EH (cell line): ENCODE measurements at places on chromosomes 1 and 21.
A peak's percentile ranks its signal among the peaks of the same experiment; 100 is the strongest.

- DNase-seq = peak; percentile 44
Measured at GRCh38 chr1:162632698-162633080, 425 bp downstream of the DDR2 start.

GRCh38 chr21:38322311-38322950, 65.6 kb downstream of the KCNJ15 start:
- DNase-seq = peak; percentile 44

- DNase-seq = no peak
Measured at GRCh38 chr21:39601187-39601928, 11.4 kb upstream of the B3GALT5 start.

DNA sequence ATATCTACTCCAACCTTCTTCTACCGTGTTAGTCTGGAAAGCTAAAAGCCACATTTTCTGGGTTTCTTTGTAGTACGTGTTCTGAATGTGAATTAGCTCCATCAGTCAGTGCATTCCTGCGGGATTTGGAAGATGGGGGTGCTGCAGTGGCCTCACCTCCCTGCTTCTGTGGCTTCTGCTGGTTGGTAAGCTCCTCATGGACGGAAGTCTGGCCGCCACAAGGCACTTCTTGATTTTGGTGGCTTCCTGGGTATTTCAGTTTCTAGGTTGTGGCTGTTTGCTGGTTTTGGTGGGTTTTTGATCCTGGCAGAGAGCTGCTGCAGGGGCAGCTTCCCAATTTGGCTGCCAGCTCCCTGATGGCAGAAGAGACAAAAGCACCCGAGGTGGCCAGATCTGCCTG, 20.9 kb upstream of the TACSTD2 start:
- DNase-seq = no peak

DNA sequence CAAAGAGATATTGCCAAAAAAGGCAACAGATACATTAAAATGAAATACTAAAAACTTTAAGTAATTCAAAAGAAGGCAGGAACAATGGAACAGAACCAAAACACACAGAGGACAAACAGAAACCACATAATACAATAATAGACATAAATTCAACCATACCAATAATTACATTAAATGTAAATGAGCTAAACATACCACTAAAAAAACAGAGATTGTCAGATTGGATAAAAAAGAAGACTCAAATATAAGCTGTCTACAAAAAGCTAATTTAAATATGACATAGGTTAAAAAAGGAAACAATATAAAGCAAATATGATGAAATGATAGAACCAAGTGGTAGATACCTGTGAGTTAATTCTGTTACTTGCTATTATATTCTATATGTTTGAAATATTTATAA, 44.1 kb upstream of the ATP5PO start:
- DNase-seq = no peak

GRCh38 chr1:54768093-54768492, 3.8 kb upstream of the PARS2 start:
- DNase-seq = peak; percentile 13

DNA sequence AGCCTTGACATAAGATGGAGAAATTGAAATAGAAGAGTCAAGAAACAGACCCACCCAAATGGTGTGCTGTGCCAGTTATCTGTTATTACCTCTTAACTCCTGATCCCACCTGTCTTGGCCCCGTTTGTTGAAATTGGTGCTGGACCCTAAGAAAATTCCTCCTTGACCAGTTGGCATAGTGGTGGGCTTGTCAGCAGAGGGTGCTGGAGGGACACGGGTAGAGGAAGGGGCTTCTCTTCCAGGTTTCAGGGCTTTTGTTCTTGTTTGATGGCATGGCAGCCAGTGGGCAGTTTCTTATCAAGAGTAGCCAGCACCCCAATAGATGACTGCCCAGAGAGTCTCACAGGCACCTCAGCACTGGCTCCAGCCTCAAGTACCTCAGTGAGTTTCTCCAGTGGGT, 51.6 kb downstream of the PCBP3 start:
- no peak for DNase-seq

DNA sequence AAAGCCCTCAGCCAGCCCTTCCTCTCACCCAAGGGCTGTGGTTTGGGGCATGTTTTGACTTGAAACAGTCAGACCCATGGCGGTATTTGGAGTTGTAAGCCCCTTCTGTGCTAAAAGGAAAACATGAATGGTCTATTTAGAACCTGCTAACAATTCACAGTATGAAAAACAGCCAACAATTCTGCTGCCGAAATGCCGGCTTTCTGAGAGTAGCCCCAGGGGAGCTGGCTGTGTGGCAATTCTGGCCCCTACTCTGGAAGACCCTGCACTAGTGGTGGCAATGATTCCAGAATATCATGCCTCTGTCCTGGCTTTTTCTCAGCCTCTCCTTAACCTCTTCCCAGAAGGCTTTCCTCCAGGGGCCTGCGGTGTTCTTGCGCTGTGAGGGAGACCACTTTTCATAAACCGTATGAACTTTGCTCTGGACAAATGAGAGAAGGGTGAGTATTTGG, 118.7 kb downstream of the EDEM3 start:
- no peak for DNase-seq

- peak; percentile 25 for DNase-seq
Measured at GRCh38 chr1:91523482-91523881, 22.8 kb downstream of the CDC7 start.

GRCh38 chr1:62832276-62832675, 48.3 kb downstream of the ATG4C start:
- no peak for DNase-seq

GRCh38 chr1:229896306-229896705, 170.7 kb upstream of the GALNT2 start:
- DNase-seq = no peak

GRCh38 chr1:158354255-158354654, 561 bp downstream of the CD1E start:
- no peak for DNase-seq

DNA sequence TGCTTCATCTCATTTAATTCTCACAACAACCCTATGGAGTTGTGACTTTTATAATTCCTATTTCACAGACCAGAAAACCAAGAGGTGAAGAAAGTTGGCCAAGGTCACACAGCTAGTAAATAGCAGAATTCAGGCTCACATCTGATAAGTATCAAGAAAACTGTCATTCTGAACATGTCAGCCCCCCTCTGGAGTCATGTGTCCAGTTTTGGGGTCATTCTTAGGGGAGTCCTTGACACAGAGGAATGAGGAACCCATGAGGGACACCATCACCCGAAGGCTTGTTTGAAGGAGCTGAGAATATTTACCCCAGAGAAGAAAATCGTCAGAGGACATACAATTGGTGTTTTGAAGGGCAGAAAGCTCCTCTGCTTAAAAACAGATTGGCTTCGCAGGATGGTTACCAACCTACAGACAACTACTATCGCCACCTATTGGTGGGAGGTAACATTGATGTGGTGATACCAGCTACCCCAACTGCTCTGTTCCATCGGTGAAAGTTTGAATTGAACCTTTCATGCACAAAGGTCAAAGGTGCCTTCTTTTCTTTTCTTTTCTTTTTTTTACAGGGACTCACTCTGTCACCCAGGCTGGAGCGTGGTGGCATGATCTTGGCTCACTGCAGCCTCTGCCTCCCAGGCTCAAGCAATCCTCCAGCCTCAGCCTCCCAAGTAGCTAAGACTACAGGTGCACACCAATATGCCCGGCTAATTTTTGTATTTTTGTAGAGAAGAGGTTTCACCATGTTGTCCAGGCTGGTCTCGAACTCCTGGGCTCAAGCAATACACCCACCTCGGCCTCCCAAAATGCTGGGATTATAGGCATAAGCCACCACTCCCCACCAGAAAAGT, 31.3 kb downstream of the NCMAP start:
- DNase-seq = peak; percentile 70

- DNase-seq = no peak
Measured at GRCh38 chr1:246165826-246166709, 341.0 kb downstream of the SMYD3 start.

GRCh38 chr1:150579945-150580642, 684 bp upstream of the MCL1 start:
- no peak for DNase-seq

GRCh38 chr1:185565302-185565701, 168.9 kb upstream of the HMCN1 start:
- DNase-seq = peak; percentile 93
